H4 (cell line): ENCODE measurements at places on chromosomes 3 and 15.
A peak's percentile ranks its signal among the peaks of the same experiment; 100 is the strongest.

- no peak for DNase-seq
These were observed 14.1 kb upstream of the ETV5 start for GRCh38 chr3:186123012-186123411.

- DNase-seq: no peak
These were observed 5.2 kb upstream of the IGF1R start for GRCh38 chr15:98643115-98643514.

GRCh38 chr15:93219859-93220420 is 130.9 kb upstream of the RGMA start:
- DNase-seq: no peak

DNA sequence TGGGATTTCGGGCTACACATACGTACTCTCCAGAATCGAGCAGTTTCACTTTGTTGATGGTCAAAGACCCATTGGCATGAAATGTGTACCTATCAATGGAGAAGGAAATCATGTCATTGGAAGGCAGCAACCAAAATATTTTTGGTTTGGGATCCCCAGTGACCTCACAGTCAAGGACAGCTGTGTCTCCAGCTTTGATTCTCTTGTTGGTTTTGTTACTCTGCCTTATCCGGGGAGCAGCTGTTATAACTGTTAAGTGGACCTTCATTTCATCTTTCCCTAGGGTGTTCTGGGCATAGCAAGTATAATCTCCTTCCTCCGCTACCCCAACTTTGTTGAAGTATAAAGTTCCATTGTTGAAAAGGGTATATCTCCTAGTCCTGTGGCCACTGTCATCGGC is 23.0 kb downstream of the IGSF10 start:
- no peak for DNase-seq

DNA sequence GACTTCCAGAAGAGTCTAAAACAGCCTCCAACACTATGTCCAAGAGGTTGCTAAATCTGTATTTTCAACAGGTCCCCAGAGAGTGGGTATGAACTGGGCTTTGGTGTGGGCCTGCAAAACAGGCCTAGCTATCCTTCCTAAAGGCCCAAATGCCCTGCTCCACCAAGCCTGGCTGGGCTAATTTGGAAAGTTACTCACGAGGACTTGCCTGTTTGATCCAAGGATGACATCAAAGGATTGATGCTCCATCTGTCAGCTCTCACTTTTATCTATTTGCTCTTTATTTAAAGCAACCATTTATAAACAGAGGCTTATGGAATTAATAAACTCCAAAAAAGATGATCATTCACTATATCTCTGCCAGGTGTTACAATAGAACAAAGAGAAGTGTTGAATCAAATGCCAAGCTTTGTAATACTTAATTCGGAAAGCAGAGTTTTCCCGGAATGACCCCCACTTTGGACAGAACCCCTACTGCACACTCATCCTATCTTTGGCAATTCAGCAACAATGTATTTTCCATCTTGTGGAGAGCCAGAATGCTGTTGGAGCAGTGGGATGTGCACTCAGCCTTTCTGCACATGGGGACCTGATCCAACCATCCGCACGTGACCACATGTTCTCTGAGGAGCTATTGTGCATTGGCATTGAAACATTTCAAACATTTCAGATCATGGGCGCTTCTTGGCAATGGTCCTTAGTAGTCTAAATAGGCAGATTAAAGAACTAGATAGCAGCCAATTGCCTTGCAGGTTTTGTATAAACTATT is 163.3 kb upstream of the THBS1 start:
- DNase-seq: no peak

DNA sequence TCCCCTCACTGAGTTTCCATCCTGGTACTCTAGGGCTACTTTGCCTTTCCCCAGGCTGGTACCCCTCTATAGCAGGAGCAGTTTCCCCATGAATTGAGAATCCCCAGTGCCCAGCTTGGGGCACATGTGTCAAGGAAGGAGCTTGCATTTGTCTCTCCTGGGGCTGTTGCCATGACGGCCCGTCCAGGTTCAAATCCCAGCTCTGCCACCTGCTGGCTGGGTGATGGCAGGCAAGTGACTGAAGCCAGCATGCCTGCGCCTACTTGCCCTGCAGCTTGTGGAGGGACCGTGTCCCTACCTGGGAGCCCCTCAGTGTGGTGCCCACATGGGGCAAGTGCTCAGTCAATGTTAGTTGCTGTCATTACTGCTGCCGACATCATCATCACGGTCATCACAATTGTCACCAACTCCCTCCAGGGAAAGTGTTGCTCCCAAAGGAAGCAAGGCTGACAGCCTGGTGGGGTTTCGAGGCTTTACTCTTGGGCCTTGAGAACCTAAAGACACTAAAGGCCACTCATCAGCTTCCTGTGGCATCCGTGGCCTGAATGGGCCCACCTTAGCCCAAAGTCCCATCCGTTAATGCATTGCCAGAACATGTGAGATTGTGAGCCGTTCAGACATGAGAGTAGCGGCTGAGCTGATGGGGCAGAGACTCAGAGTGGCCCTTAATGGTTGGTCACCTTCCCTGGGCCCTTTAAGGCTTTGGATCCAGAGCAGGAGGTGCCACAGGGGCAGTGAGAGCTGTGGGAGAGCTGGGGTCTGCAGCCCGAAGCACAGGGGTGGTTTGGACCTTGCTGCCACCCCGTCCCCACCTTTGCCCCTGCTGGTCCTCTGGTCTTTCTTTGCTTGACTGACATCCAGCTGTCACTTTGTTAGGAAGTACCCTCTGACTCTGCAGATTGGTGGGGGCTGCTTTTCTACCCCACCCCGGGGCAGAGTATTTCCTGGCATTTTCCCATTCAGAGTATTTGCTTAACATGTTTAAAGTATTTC is 144.4 kb downstream of the DNAJB8 start:
- peak; percentile 40 for DNase-seq

DNA sequence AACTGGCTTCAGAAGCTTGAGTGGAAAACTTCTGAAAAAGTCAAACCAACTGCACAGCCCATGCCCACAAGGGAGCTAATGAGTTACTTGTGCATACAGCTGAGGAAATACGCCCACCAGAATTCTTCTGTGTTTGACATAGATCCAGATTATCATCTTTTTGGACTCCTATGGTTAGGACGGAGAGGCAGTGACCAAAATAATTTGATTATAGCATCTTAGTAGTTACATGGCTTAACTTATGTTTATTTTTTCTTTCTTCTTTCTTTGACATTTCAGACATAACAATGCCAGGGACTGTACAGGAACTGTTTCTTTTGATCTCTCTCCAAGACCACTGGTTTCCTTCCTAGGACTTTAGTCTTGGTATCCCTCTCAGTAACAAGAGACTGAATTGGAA is 246.1 kb upstream of the RASGRP1 start:
- no peak for DNase-seq

DNA sequence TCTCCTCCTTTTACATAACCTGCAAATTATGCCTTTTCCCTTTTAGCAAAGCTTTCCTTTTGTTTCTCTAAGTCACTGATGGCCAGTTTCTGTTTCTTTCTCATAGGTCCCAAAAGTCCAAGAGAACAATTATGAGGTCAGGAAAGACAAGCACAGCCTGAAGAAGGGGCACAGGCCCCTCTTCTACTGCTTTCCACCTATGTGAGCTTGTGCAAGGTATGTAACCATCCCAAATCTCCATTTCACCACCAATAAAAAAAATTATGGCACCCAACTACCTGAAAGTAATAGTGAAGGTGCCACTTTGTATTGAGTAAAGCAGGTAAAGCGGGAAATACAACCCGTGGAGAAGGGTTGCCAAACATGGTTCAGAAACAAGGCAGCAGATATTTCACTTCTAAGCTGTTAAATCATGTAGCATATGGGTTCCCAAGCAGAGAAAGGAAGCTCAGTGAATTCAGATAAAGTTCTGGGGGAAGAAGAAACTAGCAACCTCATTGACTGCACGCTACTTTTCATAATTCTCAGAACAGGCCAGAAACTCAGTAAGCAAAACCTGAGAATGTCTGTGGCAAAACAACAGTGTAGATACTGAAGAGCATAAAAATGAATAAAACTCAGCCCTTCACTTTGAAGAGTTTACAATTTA is 4.2 kb downstream of the PLOD2 start:
- no peak for DNase-seq

GRCh38 chr15:68418611-68419161 is 13.3 kb downstream of the ITGA11 start:
- peak; percentile 85 for DNase-seq

DNA sequence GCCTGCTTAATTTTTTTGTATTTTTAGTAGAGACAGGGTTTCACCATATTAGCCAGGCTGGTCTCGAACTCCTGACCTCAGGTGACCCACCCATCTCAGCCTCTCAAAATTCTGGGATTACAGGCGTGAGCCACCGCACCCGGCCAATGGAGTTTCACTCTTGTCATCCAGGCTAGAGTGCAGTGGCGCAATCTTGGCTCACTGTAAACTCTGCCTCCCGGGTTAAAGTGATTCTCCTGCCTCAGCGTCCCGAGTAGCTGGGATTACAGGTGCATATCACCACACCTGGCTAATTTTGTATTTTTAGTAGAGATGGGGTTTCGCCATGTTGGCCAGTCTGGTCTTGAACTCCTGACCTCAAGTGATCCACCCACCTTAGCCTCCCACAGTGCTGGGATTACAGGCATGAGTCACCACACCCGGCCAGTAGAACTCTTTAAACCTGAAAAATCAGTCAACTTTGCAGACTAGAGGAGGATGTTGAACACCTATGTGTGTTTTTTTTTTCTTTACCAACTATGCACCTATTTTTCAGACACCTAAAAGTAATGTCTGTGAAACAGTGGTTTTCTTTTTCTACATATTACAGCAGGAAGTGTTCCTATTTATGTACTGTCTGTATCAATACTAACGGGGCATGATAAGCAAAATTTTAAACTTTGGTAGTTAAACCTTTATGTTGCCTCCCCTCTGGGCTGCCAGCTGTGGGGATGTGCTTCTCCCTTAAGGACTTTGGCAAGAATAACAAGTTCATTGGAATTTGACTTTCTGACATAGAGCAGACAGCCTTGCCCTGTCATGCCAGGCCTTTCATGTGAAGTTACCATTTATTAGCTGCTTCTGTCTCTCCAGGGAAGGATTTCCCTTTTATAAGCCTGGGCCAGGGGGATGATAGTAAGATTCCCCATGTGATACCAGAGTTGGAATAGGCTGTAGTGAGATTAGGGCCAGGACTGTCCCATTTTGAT is 8.1 kb downstream of the ARIH2 start:
- DNase-seq: no peak

DNA sequence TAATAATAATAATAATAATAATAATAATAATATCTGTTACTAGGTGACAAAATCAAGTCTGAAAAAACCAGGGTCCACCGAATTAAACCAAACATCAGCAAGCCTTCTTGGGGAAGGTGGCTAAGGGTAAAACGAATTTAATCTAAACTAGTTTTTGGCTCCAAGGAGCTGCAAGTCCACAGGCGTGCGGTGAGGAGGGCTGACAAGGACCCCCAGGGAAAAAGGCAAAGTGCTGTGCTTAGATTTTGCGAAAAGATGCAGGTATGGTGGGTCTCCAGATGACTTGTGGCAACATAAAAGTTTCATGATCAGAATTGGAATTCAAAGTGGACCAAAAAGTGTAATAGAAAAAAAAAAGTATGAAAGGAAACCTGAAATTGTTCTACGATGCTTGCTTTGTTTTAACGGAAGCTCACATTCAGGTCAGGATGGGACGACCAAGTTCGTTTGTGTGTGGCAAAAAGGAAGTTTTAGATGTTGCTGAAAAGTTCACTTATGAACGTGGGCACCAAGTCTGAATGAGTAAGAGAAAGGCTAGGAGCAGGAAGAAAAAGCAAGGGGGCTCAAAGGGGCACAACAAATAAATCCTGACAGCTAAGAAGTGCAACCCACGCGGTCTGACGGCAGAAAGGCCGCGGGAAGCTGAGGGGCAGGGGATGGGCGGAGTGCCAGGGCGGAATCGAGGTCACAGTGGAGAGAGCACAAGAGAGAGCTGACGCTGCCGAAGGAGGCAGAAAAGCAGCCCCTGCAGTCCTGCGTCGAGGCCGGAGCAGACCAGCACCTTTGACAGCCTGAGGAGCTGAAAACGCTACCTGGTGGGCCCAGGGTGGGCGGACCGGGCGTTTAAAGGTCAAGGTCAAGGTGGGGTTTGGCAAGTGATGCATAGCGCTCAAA is 1.1 kb downstream of the WDR82 start:
- peak; percentile 35 for DNase-seq

- DNase-seq: no peak
These were observed 20.4 kb downstream of the ARPP21 start for GRCh38 chr3:35659768-35660167.

GRCh38 chr3:170043506-170043905 is 5.7 kb downstream of the GPR160 start:
- no peak for DNase-seq

DNA sequence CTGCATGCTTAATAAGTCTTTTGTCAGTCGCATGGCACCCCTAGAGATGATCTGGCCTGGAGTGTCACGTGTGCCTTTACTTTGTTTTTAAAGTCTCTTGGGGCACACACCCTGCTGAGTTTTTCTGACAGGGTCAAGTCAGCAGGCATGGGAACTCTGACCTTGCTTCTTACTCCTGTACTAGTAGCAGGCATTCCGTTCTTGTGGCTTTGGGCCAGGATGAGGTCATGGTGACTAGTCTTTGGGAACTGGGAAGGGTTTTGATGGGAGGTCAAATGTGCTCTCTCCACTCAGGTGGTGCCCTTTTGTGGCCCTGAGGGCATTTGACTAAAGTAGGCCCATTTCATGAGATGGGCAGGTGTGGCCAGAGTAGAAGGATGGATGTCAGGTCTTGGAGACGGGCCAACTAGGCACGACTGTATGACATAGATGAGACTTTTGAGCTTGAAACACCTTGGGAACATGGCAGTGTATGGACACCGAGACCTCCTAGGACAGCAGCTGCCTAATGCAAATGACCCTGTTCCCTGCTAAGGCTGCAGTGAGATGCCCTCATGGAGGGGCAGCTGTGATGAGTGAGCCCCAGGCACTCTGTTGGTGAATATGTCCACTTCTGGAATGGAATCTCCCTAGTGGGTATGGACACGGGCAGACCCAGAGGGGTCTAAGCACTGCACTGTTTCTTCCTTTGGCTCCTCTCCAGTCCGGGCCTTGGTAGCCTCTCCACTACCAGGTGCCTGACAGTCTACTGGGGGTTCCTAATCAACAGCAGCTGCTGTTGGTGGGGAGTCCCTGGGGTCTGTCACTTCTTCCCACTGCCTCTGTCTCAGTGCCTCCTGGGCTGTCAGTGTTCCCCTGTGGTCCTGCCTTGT is 16.4 kb downstream of the SRPRB start:
- DNase-seq: peak; percentile 77

DNA sequence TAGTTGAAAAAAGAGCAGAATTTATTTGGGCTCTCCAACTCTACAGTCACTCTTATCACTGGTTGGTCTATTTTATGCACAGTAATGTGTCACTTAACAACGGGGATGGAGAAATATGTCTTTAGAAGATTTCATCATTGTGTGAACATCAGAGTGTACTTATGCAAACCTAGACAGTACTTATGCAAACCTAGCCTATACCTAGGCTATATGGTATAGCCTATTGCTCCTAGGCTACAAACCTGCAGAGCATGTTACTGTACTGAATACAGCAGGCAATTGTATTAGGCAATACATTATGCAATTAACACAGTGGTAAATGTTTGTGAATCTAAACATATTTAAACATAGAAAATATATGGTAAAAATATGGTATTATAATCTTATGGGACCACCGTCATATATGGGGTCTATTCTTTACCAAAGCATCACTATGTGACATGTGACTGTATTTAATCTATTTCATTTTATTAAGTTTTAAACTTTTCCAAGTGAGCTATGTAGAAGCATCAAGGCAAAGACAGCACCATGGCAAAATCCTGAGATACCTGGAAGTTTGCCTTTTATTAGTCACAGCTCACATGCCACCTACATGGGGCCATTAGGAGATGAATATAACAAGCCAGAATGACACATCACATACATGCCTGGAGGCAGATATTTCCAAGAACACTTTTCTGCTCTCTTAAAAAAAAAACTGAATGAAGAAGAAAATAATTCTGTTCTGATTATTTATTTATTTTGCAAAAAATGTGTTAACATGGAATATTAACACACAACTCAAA is 537.4 kb downstream of the TUSC7 start:
- DNase-seq: no peak
